ENCODE measurements at places on chromosomes 2 and 18.

DNA sequence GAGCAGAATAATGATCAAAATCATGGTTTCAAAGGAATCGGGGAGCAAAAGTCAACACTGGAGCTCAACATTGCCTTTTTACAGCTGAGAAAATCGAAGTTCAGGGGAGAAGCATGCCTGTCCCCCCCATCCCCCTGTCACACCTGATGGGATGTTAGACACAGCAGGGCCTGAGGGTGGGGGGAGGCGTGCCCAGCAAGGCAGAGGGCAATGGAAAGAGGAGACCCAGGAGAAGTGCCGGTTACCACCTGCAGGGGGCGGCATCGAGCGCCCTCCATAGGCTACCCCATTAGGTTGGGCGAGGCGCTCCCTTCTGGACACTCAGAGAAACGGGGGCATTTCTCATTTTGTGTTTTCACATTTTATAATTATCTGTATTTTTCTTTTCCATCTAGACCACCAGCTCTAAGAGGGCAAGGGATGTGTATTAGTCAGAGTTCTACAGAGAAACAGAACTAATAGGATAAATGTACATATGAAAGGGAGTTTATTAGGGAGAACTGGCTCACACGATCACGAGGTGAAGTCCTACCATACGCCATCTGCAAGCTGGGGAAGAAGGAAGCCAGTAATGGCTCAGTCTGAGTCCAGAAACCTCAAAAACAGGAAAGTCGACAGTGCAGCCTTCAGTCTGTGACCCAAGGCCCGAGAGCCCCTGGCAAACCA, 271.3 kb downstream of the LRATD1 start:
- DNase-seq, result no peak

- DNase-seq, result no peak
Measured at GRCh38 chr2:60440079-60440766, 113.2 kb downstream of the BCL11A start.

- DNase-seq, result no peak
Measured at GRCh38 chr18:13256444-13257305, 38.1 kb downstream of the LDLRAD4 start.

GRCh38 chr2:162252153-162252552, 8.9 kb upstream of the FAP start:
- DNase-seq, result no peak

DNA sequence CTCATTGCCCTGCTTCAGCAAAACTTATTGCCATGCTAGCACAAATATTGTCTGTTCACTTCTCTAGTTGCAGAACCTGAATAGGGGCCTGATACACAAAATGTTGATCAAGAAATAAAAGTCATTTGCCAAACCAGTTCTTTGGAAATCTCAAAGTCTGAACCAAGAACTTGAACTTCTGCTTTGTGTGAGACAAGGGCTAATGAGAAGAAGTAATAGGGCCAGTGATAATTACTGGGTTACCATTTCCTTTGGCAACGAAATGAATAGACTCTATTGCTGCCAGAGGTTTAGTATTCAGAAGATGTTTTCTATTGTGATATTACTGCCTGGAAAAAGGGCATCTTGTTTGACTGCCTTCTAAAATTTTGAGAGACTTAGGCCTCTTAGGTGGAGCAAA, 35.0 kb downstream of the TMEFF2 start:
- no peak for DNase-seq

DNA sequence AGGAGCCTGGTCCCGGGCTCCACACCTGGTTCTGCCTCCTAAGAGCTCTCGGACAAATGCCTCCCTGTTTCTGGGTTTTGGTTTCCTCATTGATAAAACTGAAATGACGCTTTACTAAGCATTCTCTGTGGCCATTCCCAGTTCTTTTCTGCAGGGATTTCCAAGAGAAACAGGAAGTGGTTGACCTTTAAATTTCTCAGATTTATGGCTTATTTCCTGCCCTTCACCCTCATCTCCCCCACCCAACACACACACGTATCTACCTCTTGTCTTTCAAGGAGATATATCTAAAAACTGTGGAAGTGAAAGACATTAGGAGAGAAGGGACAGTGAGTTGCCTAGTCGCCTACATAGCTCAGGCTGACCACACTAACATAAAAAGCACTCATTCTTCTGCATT, 53.0 kb downstream of the PIEZO2 start:
- no peak for DNase-seq

- no peak for DNase-seq
Measured at GRCh38 chr18:69948919-69949537, 1.4 kb upstream of the CD226 start.

DNA sequence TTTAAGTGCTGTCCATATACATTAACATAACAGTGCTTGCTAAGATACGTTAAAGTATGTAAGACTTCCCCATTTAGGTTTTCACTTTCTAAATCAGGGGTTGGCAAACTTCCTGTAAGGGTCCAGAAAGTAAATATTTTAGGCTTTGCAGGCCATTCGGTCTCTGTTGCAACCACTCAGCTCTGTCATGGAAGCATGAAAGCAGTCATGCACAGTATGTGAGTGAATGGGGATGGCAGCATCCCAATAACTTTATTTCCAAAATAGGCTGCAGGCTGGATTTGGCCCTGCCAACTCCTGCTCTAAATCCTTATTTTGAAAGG, 128.7 kb downstream of the PLA2R1 start:
- no peak for DNase-seq

GRCh38 chr2:173854840-173855239, 110.3 kb downstream of the SP3 start:
- no peak for DNase-seq

DNA sequence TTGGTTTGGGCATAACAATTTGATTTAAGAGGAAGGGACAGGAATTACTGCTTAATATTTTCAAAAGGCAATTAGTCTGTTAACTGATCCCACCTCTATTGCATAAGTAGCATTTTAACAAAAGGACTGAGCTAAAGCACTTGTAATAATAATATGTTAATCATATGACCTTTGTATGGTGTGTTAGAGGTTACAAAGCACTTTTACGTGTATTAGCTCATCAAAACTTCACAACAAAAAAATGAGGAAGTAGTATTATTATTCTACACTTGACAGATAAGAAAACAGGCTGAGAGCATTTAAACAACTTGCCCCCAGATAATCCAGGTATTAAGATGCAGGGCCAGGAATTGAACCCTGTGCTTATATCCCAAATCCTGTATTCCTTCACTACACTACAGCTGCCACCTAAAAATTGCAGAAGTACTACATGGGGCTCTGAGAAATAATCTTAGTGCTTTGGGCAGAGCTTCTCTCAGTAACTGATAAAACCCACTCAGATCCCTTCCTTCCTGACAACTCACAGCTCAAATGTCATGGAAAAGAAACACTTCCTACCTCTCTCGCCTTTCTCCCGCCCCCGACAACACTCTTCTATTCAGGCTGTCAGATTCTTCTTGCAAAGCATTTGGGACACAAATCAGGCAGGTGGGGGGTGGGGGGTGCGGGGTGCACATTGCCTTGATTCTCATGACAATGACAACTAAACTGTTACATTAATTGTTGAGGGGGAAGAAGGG, 20.7 kb upstream of the KCTD1 start:
- DNase-seq, result no peak

DNA sequence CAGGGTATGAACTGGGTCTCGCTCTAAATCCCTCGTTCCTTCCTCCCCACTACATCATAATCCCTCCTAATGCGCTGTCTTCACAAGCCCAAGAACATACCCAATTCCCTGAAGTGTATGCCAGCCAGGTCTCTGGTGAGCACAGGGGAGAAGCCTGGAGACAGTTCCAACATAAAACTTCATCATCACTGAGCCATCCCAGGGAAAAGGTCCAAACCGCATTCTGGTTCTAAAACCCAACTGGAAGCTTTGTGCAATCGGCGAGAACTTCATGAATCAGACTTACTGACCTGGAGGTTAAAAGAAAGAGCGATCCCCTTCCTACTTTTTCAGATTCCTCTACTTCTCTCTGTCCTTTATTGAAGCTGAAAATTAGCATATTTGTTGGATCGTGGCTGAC, 132.7 kb downstream of the ALPK2 start:
- DNase-seq, result no peak
